ENCODE measurements at places on chromosomes 13 and 19.

DNA sequence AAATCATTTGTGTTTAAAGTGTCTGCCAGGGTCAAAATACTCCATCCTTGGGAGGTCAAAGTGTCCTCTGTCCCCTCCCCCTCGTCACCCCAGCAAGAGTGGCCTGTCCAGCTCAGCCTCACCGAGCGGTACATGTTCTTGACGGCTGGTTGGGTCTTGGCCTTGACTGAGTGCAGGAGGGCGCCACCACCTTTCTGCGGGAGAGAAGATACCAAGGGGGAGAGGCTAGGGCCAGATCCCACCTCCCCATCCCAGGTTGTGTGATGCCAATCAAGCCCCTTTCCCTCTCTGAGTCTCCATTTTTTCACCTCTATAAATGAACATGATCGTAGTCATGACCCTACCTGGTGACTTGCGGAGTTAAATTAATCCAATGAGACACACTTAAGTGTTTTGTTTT is 6.1 kb downstream of the CRB3 start:
- no peak for DNase-seq

- no peak for DNase-seq
These were observed 32.1 kb downstream of the C1QTNF9 start for GRCh38 chr13:24341439-24341838.

DNA sequence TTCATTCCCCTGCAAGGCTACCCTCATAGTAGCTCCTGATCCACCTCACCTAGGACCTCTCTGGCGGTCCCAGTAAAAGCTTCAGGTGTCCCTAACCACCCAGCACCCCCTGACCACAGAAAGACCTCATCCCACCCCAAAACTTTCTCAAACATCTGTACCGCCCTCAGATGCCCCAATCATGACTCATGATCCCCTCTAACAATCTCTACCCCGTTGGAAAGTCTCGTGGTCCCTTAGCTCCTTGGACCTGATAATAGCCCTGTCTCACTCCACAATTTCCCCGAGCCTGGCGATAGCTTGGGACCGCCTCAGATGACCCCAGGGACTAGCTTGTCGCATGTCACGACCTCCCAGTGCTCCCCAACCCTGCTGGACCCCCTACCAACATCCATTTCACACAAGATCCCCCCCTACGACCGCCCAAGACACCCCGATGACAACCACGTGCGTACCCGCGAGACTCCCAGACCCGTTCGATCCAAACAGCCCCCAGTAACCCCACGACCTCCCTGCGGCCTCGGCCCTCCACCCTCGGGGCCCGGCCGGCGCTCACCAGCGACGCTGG is 450 bp downstream of the NDUFA11 start:
- no peak for DNase-seq

DNA sequence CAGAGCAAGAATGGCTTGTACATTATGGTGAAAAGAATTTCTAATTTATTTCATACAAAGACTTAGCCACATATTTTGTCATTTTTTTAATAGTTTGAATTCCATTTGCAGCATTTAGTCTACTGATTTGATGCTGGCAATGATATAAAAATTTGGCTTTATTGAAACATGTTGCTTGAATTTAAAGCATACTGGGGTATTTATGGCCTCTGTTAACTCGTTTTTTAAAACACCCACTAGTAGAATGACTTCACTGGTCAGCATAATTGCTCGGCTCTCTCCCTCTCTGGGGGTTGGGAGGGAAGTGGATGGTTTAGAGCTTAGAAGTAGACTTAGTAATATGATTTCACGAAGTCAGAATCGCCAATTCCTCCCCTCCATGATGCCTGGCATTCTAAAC is 354.9 kb upstream of the HTR2A start:
- no peak for DNase-seq

DNA sequence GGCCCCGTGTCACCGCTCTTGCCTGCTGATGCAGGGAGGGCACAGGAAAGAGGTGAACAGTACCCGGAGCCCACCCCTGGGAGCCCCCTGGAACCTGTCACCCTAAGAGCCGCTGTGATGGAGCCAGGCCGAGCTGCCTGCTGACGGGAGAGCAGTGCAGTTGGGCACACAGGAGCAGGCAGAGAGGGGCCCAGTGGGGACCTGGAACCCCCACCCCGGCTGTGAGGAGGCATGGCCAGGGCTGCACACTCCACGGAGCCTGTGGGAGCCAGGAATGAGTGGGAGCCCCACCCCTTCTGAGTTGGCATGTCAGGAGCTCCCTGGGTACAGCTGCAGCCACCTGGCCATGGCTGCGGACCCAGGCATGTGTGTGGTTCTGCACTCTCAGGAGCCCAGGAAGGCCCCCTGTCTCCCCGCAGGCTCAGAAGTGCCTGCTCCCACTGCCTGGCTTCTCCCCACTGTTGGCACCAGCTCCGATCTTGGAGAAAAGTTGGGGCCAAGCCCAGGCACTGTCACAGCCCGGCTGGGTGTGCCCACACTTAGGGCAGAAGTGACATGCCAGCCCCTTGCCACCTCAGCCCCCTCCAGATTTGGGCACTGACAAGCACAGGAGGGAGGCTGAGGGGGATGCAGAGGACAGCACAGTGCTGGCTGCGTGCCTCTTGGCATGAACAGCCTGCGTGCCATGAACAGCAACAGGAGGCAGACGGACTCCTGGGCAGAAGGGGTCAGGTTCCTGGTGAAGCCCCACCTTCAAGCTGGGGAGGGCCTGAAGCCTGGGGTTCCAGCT is 6.3 kb downstream of the CFAP97D2 start:
- DNase-seq, result no peak

GRCh38 chr13:79870766-79871165 is 389.8 kb downstream of the NDFIP2 start:
- DNase-seq, result no peak

DNA sequence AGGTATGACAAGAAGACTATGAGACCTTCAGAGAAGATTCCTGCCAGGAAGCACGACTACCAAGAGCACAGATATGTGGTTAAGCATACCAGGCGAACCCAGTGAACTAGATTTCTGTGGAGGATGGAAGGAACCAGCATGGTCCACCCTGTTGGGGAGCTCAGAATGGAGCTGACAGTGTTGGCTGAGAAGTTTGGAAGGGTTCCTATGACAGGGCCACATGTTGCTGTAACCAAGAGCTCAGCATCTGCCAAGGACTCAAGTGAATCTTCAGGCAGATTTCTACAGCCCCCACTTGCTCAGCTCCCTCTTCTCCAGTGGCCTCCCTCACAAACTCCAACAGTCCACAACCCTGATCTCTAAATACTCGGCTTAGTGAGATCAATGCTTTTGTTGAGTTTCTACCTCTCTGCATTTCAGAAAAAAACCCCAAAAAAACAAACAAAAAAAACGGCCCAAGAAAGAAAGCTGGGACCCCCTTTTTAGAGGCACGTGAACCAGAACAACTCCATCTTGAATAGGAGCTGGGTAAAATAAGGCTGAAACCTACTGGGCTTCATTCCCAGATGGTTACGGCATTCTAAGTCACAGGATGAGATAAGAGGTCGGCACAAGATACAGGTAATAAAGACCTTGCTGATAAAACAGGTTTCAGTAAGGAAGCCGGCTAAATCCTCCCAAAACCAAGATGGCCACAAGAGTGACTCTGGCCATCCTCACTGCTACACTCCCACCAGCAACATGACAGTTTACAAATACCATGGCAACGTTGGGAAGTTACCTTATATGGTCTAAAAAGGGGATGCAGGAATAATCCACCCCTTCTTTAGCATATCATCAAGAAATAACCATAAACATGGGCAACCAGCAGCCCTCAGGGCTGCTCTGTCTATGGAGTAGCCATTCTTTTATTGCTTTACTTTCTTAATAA is 691.1 kb downstream of the UQCRFS1 start:
- no peak for DNase-seq

GRCh38 chr13:59414006-59414405 is 749.7 kb downstream of the DIAPH3 start:
- no peak for DNase-seq

- DNase-seq, result no peak
These were observed at the start of gene FXYD1 for GRCh38 chr19:35138305-35138892. TSS of gene FXYD1 (plus strand) at chr19:35138824. CDS start at chr19:35140080, 1,256 bp downstream.

DNA sequence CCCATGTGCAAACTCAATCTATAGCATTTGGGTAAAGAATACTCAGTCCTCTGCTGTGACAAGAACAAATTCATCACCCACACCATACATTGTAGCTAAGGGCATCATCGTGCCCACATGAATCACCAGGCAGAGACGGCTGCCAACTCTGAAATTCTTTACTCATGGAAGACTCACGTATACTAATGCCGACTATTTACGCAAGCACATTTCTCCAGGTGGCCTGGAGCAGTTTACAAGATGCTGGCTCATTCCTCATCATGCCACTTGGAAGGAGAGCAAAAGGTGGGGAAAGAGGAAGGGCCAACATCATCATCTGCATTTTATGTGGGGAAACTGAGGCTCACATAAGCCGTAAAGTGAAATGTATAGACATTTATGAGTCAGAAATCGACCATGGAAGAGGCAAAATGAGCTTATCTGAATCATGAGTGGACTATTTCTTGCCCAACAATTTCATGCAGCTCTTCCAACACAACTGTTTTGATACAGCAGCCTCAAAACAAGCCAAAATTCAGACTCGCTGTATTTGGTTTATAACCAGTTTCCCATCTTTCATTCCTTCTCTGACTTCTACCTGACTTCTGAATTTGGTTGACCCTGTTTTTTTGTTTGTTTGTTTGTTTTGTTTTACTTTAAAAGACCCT is 213.9 kb upstream of the SERP2 start:
- no peak for DNase-seq

DNA sequence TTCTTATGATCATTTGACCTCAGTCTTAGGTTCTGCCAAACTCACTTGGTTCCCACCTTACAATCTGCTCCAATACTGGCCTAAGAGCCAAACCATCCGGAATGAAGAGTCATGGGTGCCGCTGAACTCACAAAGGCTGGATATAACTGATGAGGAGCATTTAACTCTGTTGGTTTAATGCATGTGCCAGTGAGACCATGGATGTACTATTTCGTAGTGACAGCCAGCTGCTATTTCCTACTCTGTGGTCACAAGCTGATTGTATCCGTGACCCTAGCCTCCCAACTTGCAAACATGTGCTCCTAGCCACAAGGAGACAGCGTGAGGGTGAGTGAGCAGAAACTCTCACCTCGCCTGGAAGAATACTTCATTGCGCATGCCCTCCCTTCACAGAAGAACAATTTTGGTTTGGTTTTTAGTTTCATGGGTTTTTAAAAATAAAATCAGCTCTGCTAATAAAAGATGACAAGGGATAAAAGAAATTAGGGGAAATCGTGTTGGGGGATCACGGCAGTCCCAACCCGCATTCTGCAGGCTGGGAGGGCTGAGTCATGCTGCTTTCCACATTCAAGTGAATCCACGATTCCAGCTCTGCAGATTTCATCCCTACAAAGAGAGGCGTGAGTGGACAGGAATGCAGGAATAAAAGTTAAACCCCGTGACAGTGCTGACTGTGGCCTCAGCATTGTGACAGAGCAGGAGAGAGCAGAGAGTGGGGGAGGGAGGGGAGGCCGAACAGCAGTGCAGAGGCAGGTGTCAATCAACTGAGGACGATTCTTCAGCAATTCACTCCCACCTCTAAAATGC is 66.8 kb upstream of the RAP2A start:
- DNase-seq, result no peak

All from HL-60 (cell line).